ENCODE measurements at places on chromosomes 16 and 17.

DNA sequence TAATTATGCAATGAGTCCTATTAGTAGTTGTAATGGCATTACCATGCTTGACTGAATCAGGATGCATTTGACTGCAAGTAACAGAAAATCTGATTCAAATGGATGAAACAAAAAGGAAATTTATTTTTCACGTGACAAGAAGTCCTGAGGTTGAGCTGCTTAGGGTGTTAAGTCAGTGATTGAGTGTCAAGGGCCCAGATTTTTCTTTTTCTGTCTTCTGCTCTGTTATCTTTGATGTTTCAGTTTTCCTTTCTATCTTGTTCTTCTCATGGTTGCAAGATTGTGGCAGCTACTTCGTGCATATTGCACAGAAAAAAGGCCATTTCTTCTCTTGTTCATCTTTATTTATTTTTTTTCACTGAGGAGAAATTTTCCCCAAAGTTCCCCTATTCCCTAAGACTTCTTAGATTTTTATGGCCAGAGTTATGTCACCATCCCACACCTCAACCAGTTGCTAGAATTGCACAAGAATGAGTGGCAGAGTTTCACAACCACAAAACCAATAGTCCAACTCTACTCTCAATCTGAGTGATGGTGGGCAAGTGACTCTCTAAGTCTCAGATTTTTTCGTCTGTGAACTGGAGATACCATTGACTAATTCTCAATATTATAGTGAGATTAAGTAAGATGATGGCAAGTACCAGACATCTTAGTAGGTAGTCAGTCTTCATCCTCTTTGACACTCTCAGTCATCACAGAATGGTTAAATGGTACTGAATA lies 15.7 kb upstream of the GPR139 start:
- no peak for DNase-seq

DNA sequence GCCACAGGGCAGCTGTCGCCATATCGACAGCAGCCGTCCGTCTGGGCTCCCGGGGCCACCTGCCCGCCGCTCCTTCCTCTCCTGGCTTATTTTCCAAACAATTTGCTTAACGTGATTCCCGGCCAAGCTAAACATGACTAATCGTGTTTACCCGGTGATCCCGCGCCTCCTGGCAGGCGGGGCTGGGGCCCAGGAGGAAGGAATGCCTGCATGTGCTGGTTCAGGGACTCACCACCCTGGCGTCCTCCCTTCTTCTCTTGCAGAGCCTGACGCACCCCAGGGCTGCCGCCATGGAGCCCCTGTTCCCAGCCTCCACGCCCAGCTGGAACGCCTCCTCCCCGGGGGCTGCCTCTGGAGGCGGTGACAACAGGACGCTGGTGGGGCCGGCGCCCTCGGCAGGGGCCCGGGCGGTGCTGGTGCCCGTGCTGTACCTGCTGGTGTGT lies 6.1 kb downstream of the SSTR5 start:
- no peak for DNase-seq

DNA sequence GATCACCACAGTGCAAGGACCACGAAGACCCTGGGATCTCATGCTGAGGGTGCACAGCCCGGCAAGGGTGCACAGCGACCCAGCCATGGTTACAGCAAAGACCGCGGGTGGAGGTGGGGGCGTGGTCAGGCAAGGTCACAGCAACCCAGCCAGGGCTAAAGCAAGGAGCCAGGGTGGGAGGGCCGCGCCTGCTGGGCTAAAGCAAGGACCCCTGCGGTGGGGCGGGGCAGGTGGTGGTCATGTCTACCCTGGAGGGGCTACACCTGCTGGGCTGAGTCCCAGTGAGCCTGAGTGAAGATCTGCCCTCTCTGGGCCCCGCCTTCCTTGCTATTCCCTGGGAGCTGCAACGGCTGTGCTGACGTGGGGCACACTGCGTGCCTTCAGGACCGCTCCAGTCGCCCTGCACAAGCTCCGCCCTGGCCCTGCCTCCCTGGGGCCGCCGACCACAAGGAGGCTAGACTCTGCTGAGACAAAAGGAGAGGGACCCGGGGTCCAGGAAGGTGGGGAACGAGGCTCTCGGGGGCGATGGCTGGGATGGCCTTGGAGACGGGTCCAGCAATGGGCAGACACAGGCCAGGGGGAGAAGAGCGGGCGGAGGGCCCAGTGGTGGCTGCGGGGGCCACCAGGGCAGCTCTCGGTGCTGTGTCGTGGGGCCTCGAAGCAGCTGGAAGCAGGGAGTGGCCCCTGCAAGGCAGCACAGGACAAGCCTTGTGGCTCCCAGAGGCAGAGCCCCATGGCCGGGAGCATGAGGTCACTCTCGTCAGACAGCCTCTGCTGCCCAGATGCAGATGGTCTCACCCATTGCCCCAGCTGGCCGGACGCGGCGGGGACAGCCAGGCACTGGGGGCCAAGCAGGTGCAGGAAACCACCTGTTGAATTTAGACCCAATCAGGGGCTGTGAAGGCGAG lies 52.8 kb downstream of the CBFA2T3 start:
- no peak for DNase-seq

DNA sequence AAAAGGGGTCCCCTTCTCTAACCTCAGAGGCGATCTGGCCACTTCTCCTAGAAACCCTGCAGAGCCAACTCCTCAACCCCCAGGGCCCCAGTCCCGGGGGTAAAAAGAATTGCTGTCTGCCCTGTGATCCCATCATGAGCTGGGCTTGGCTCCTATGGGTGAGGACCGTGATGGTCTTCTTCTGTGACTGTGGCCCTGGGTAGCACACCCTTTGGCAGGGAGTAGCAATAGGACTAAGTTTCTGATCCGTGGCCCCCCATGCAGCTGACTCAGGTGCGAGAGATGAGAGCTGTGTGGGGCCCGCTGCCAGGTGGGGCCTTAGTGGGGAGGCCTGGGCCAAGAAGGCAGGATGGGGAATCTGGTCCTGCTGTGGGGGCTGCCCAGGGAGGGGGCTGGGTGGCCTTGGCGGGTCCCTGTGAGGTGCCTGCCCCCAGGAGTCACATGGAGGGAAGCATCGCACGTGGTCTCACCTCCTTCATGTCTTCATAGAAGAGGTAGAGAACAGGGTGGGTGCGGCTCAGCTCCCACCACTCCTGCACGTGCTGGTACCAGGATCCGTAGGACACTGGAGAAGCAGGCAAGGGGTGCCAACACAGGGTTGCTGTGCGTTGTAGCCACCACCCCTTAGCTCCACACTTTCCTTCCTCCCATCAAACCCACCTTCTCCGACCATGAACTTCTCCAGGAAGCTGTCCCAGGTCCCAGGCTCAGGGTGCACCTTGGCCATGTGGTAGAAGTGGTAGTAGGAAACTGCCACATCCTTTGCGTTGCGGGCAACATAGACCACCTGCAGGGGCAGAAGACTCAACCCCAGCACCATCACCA lies 3.3 kb downstream of the SULT1A1 start:
- DNase-seq, result no peak

DNA sequence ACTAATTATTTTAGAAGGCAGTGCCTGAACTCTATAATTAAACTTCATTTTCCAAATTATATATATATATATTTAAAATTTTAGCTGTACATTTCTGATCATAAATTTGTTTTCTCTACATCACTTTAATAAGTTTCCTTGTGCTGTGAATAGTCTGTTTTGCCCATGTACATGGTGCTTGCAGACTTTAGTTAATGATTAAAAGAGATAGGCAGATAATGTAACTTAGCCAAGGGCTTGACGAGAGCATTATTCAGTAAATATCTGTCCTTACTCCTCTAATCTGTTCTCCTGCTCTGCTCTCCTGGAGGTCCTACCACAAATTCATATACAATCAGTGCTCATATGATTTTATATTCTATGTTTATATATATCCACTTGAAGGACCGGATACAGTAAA lies 595.2 kb upstream of the KIF2B start:
- no peak for DNase-seq

GRCh38 chr16:57970319-57970718 lies 609 bp downstream of the CNGB1 start:
- no peak for DNase-seq

GRCh38 chr16:24195221-24195620 lies 60.9 kb upstream of the CACNG3 start:
- no peak for DNase-seq

DNA sequence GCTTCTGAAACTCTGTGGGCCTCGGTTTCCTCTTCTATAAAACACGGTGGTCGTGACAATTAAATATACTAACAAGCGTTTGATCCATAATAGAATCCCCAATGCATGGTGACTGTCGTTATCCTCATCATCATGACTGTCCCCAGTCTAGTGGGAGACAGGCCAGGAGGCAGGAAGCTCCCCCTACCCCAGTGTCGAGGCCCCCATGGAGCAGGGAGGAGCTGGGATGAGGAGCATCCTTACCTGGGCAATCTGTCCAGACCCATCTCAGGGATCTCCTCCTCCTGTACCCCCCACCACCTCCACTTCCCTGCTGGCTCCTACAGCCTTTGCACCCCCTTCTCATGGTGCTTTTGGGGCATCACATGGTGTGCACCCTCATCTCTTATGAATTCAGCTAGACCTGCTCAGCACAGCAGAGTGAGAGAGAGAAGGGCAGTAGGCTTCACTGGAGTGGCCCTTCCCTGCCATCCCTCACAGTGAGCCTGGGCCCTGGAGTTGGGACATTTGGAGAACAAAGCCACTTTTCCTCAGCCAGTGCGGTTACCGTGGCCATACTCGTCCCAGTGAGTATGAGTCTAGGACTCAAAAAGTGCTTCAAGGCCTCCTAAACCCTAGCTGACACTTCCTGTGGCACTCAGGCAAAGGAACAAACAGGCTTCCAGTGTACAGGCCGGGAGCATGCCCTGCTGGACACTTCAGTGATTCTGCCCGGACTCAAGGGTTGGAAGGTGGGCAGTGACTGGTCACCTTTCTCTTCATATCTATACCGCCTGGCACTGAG lies 148.6 kb downstream of the CLEC16A start:
- DNase-seq, result no peak

- DNase-seq, result no peak
These were observed 37.3 kb downstream of the HSD17B2 start for GRCh38 chr16:82072313-82072712.

DNA sequence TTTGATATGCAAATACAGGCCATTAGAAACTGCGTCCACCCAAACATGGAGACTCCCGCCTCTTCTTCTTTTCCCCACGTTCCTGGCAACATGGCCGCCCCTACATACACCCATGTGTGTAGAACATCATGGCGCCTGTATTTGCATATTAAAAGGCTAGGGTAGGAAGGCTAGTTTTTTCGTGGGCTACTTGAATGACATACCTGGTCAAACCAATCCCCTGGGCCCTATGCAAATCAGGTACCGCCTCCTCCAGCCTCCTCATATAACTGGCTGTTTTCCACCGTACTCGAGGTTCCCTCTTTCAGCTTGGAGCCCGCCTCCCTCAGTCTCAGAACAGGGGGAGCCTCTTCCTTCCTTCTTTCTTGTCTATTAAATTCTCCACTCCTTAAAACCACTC lies 840 bp upstream of the CD300LB start:
- DNase-seq, result no peak

- no peak for DNase-seq
These were observed 68.9 kb downstream of the NEUROD2 start for GRCh38 chr17:39538866-39539265.

- no peak for DNase-seq
These were observed 76.0 kb downstream of the METRNL start for GRCh38 chr17:83155128-83156121.

DNA sequence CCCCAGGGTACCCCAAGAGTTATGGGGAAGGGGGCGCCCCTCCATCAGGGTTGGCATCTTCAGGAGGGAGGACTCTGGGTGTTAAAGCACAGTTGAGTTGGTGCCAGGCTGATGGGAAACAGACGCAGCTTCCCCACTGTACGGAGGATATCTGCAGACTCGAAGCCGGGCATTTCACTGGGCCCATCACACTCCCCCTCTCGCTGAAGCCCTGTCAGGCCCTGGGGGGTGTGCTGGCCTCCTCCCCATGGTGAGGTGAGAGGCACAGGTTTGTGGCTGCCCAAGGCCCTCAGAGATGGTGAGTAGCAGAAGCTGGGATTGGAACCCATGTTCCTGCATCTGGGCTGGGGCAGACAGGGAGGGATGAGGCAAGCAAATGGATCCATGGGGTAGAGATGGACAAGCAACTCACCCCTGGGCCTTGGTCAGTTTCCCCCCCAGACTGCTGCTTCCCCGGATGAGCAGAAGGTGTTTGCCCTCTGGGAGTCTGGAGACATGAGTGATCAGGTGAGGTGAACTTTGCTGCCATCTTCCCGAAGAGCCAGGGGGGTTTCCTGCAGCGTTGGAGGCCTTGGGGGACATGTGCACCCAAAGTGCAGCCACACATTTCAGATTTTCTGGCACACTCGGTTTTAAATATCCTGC lies 31.0 kb downstream of the POLR3E start:
- no peak for DNase-seq

DNA sequence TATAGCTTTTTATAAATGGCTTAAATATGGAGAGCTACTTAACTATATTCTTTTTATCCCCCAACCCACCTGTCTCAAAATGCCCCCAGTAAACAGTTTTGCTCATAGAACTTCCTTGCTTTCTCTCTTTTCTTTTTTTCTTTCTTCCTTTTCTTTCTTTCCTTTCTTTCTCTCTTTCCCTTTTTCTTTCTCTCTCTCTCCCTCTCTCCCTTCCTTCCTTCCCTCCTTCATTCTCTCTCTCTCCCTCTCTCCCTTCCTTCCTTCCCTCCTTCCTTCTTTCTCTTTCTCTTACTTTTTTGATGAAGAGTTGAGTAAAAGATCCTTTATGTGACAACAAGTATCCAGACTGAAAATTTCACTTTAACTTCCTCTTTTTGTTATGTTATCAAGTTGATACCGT lies 48.2 kb downstream of the KCNJ2 start:
- no peak for DNase-seq

DNA sequence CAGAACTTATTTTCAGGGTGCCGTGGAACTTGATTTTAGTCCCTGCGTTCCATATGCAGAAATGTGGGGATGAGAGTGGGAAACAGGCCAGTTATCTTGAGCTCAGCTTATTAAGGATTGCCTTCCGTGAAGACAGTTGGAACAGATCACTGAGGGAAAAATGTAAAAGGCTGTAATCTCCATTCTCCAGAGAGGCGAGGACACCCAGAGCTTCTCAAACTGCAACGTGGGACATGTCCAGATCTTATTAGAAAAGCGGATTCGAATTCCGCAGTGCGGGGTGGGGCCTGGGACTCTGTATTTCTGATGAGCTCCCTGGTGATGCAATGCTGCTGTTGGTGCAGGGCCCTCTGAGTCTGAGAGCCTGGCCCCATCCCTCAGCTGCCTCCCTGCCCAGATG lies 185.6 kb upstream of the CIBAR2 start:
- DNase-seq, result no peak

DNA sequence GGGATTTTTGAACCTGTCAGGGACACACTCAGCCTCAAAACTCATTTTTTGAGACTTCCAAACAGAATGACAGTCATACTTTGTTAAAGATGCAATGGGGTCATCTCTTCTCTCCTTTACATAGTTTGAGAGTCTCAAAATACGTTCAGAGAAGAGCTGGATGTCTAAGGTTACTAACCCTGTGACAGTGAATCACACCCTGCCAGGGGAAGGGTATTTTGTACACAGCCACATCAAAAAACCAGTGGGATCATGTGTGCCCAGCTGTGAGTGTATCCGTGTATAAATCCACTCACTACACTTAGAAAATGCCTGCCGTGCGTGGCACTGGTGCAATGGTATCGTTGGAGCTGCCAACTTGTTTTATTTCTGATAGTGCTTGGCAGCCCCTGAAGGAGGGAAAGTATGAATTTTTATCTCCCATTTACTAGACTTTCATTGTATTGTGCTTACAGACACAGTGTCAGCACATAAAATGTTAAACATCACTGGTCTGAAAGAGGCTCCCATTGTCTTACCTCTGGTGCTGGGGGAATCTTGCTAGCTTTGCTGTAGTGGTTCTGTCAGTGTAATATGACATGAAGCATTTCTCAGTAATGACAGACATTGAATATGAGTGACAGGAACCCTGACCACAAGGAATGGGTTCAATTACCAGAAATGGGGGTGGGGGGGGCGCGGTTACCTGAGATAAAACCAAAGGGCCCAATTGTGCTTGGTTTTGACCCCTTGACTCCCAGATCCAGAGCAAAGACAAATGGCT lies 256.3 kb downstream of the FTO start:
- DNase-seq, result no peak

Data from HS-27A (cell line).